ENCODE measurements at places on chromosomes 5 and 9. TPM values are rescaled to one million over a fixed set of nuclear protein-coding genes. Genes with fewer than 3 reads are reported as not detected.

The CRB2 gene
- not detected for total RNA-seq

The MYO10 gene
- total RNA-seq = not detected

The PCDHAC2 gene
- total RNA-seq = not detected

The CDH9 gene
- total RNA-seq = not detected

The UBLCP1 gene
- total RNA-seq = 29.2 TPM

The JMY gene
- 6.8 TPM for total RNA-seq

The PRDM9 gene
- not detected for total RNA-seq

The WDR5 gene
- 35.3 TPM for total RNA-seq

The SH3TC2 gene
- not detected for total RNA-seq

The FOXD4 gene
- not detected for total RNA-seq

The SLC6A18 gene
- 0.10 TPM for total RNA-seq

The NR2F1-AS1 gene
- total RNA-seq = not detected

The FOXD4L5 gene
- 0.18 TPM for total RNA-seq

The PTAR1 gene
- total RNA-seq = 57.8 TPM

The C1QTNF2 gene
- not detected for total RNA-seq

The PRRC1 gene
- total RNA-seq = 49.3 TPM

The TEK gene
- not detected for total RNA-seq

The COMMD10 gene
- total RNA-seq = 26.2 TPM

The KIF4B gene
- total RNA-seq = 0.07 TPM

The RXRA gene
- total RNA-seq = 6.4 TPM

The TARS1 gene
- total RNA-seq = 146 TPM

The NFIL3 gene
- total RNA-seq = 26.1 TPM

The TMEM161B gene
- 20.5 TPM for total RNA-seq

The FOXI1 gene
- not detected for total RNA-seq

The FOXD4L6 gene
- total RNA-seq = 0.10 TPM

The CMYA5 gene
- total RNA-seq = 0.08 TPM

The PAX5 gene
- total RNA-seq = 0.53 TPM

The NEURL1B gene
- 6.9 TPM for total RNA-seq

The GPR151 gene
- not detected for total RNA-seq

The SNCAIP gene
- total RNA-seq = not detected

The PTCH1 gene
- total RNA-seq = 8.8 TPM

The IFNE gene
- total RNA-seq = not detected

The SOX30 gene
- total RNA-seq = 0.12 TPM

The KIF2A gene
- total RNA-seq = 131 TPM

The SLC6A3 gene
- not detected for total RNA-seq

The GPX3 gene
- total RNA-seq = not detected

The ANKRD18A gene
- total RNA-seq = 1.0 TPM

The SLC34A1 gene
- 0.38 TPM for total RNA-seq

The DAB2 gene
- not detected for total RNA-seq

The LHX6 gene
- not detected for total RNA-seq

The PCDHB6 gene
- not detected for total RNA-seq

The CCL27 gene
- total RNA-seq = not detected

The LHX2 gene
- total RNA-seq = not detected

The TSSK1B gene
- total RNA-seq = not detected

The PCA3 gene
- total RNA-seq = not detected

The PSMB7 gene
- total RNA-seq = 100 TPM

The LCN15 gene
- not detected for total RNA-seq

The DNAH5 gene
- total RNA-seq = not detected

The TMEM8B gene
- total RNA-seq = 2.7 TPM

The TAF11L5 gene
- total RNA-seq = not detected

The NMUR2 gene
- total RNA-seq = not detected
